Suppressor macrophage (primary cell): ENCODE measurements at places on chromosomes 16 and 17.
A peak's percentile ranks its signal among the peaks of the same experiment; 100 is the strongest.

DNA sequence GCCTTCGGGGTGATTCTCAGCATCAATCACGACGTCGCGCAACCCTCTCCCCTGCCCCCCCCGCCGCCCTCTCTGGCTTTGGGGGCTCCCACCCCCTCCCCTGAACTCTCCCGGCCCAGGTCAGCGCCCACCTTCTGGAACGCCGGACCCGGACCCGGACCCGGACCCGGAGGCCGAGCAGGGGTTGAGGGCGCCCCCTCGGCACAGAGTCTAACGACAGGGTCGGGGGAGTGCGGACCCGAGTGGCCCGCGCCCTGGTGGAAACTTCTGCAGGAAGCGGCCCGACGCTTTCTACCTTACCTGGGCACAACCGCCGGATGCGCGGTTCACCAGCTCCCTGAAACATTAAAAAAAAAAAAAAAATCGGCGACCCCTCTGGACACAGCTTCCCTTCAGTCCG lies 16.2 kb downstream of the SALL1 start:
- DNase-seq = no peak

- DNase-seq = no peak
Measured at GRCh38 chr16:79294568-79294967, 306.0 kb downstream of the MAF start.

GRCh38 chr16:57422026-57422944 lies 17.7 kb downstream of the CCL17 start:
- DNase-seq = peak; percentile 54

- DNase-seq = peak; percentile 28
Measured at GRCh38 chr17:1710807-1711553, 803 bp upstream of the TLCD2 start.

DNA sequence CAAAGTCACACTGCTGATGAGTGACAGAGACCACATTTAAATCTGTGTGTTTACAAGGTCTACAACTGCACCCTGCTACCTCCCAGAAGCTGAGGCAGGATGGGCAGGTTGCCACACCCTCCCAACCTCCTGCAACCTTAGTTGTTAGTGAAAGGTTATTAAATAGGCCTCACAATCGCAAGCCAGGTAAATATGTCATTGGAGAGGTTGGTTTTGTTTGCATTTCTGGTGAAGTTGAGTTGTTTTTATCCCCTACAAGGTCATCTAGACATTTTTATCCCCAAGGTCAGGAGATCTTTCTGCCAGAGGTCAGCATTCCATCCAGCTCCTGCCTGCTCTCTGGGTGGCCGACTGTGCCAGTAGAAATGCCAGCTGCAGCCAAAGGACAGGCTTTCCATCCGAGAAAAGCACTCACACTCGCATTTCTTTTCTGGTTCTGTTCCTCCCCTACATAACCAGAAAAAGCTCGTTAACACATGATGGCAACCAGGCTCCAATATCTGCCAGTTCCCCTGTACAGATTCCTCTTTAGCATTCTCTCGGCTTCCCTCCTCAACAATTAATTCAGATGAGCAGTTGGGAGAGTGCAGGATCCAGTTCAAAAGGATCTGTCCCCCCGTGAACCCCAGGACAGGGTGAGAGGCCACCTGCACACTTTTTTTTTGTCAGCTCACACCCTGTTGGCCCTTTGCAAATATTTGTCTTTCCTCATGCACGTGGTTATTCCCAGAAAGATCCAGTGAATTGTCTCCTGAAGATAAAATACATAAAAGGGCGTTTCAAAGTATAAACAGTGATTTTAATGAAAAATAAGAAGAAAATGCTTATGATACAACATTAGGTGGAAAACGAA lies 562.8 kb downstream of the MAF start:
- no peak for DNase-seq

GRCh38 chr16:14131774-14132695 lies 60.9 kb downstream of the MRTFB start:
- DNase-seq = no peak

DNA sequence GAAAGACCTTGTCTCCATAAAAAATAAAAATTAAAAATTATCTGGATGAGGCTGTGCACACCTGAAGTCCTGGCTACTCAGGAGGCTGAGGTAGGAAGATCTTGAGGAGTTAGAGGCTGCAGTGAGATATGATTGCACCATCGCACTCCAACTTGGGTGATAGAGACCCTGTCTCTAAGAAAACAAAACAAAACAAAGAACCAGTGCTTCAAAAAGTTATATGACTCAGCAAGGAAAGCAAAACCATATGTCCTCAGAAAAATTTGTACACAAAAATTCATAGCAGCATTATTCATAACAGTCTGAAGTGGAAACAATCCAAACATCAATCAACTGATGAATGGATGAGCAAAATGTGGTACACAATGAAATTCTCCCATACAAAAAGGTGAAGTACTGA lies 48.9 kb downstream of the SLFN5 start:
- DNase-seq = no peak

DNA sequence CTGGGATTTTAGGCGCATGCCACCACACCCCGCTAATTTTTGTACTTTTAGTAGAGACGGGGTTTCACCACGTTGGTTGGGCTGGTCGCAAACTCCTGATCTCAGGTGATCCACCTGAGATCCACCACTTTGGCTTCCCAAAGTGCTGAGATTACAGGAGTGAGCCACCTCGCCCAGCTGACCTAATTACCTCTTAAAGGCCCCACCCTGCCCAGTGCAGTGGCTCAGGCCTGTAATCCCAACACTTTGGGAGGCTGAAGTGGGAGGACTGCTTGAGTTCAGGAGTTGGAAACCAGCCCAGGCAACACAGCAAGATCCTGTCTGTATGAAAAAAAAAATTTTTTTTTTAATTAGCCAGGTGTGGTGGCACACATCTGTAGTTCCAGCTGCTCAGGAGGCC lies 2.9 kb upstream of the COASY start:
- no peak for DNase-seq

- DNase-seq = peak; percentile 27
Measured at GRCh38 chr17:79023886-79024771, at the start of gene C1QTNF1. Gene C1QTNF1, plus strand, starts transcription at chr17:79024169. Its CDS starts 19,800 bp downstream, at chr17:79043969.

DNA sequence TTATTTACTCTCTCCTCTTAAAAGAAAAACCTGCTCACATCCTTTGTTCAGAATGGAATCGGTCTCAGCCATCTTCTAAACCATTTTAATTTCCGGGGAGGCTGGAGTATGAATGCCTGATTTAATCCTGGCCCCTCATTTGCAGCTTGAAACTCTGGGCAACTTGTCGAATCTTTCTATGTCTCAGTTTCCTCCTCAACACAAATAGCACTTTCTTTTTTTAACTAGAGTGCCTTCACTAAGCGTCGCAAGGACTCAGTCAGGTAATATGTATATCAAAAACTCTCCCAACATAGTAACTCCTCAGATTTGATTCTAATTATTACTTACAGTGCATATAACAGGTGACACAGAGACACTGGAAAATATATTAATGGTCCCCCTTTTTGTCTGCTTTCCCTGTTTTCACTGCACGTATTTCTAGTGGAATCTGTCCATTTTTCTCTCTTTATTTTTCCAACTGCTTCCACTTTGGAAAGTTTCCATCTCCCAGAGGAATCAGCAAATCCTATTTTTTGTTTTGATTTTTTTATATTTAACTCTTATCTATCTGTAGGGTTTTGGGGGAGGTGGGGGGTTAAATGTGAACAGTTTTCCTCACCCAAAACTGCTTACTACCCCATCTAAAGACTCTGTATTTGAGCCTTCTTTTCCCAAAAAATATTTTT lies 18.6 kb downstream of the SNN start:
- DNase-seq = no peak

DNA sequence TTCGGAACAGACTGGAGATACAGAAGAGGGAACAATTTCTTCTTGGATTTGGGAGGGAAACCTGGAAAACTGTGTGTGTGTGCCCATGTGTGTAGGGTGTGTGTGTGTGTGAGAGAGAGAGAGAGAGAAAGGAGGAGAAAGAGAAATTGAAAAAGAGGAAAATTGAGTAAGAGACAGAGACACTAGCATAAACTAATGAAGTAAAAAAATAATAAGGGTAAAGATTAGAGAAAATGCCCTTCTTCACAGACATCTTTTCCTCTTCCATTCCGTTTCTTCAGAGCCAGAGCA lies 13.9 kb upstream of the HOXB2 start:
- DNase-seq = no peak

- DNase-seq = no peak
Measured at GRCh38 chr16:89973235-89973634, 24.7 kb downstream of the DEF8 start.

DNA sequence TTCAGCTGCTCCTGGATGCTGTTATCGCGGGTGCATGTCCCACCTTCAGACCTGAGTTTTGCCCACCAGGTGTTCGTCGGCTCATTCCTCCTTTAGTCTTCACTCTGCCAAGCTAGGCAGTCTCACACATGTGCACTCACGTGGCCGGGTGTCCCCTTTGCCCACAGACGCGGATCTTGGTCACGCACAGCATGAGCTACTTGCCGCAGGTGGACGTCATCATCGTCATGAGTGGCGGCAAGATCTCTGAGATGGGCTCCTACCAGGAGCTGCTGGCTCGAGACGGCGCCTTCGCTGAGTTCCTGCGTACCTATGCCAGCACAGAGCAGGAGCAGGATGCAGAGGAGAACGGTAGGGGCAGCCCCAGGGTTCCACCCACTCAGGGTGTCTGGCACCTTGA lies 133.1 kb downstream of the ABCC6 start:
- no peak for DNase-seq
